Gastroesophageal sphincter (tissue), 4 donors: ENCODE measurements at places on chromosomes 5 and 9. TPM values are rescaled to one million over a fixed set of nuclear protein-coding genes. Genes with fewer than 3 reads are reported as not detected.

- no peak overlapping the region for H3K27ac ChIP-seq
- no peak overlapping the region for H3K4me3 ChIP-seq
- H3K36me3 ChIP-seq: no peaks in the 10 kb centered on the region
Measured at GRCh38 chr5:125888358-125888757, 534.9 kb upstream of the GRAMD2B start.

The ARSB gene
- total RNA-seq: 79.5 TPM

GRCh38 chr5:57041570-57041969 is 89.6 kb upstream of the MIER3 start:
- no peaks in the 10 kb centered on the region for H3K27me3 ChIP-seq
- H3K4me3 ChIP-seq: no peak overlapping the region
- no peaks in the 10 kb centered on the region for H3K36me3 ChIP-seq
- no peak overlapping the region for H3K27ac ChIP-seq
- no peaks in the 10 kb centered on the region for H3K4me1 ChIP-seq

GRCh38 chr5:1752881-1753280 is 46.8 kb downstream of the MRPL36 start:
- no peaks in the 10 kb centered on the region for H3K4me1 ChIP-seq
- peaks cover 64% of the 10 kb centered on the region for H3K27me3 ChIP-seq
- H3K36me3 ChIP-seq: no peaks in the 10 kb centered on the region
- ATAC-seq: no peak

- no peak for ATAC-seq
- no peak overlapping the region for H3K27ac ChIP-seq
- H3K4me3 ChIP-seq: no peak overlapping the region
- no peaks in the 10 kb centered on the region for H3K4me1 ChIP-seq
- H3K36me3 ChIP-seq: no peaks in the 10 kb centered on the region
- H3K27me3 ChIP-seq: no peaks in the 10 kb centered on the region
Measured at GRCh38 chr5:20556115-20556763, 568.2 kb upstream of the CDH18 start.

DNA sequence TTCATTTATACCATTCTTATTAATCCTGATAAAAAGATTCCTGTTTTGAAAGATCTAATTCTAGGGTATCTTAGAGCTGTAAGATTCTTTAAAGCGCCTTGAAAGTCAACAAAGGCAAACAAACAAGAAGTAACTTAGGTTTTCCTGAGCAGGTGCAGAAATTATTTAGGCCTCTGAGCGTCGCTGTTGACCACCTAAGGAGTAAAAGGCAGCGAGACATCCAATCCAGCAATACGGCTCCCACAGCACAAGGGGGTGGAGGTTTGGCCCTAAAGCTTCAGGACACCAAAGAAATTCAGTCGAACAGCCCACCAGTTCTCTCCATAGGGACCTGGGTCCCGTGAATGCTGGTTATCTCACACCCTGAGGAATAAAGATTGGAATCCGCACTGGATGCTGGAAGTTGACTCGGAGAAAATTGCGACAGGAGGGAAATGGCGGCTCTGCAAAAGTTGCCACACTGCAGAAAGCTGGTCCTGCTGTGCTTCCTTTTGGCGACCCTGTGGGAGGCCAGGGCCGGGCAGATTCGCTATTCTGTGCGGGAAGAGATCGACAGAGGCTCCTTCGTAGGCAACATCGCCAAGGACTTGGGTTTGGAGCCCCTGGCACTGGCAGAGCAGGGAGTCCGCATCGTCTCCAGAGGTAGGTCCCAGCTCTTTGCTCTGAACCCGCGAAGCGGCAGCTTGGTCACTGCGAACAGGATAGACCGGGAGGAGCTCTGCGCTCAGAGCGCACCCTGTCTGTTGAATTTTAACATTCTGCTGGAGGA is at the start of gene PCDHGA2:
TSS of gene PCDHGA2 (plus strand) at position 223 of the 769 bp plus-strand sequence.
- H3K4me1 ChIP-seq: no peaks in the 10 kb centered on the region
- H3K36me3 ChIP-seq: no peaks in the 10 kb centered on the region
- no peak within 1 kb of the TSS for H3K27ac ChIP-seq
- no peak for ATAC-seq
- peaks cover 46% of the 10 kb centered on the region for H3K27me3 ChIP-seq
- no peak within 1 kb of the TSS for H3K4me3 ChIP-seq
